ENCODE measurements at places on chromosomes 3 and 15.

GRCh38 chr3:47405820-47406761, 25.3 kb downstream of the PTPN23 start:
- no peak for DNase-seq

DNA sequence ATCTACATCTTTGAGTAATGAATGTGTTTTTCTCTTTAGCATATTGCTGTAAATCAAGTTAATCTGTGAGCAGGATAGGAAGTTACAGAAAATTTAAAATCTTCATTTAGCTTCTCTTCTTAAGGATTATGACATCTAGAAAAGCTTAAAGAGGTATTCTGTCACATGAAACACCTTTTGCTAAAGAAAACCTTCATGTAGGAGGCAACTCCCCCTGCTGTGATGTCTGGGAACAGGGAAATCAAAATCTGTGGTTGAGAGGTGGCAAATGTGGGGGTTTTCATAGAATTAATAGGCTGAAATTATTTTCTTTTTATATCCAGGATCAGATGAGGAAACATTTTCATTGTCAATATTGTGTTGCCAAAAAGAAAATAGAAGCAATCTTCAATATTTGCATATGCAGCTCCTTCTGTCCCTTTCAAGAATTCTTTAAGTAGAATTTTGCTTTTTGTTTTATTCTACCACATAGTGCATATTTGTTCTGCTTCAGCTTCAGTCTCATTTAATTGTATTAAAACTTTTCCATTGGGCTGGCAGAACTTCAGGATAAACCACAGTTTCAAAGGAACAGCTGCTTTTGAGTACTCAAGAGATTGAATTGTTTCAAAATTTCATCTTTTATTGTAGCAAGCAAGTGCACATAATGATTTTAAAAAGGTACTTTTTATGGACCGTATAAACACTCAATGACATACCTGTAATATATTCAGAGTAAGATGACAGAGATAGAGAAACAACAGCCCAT, 128.4 kb downstream of the RAP2B start:
- peak; percentile 15 for DNase-seq

DNA sequence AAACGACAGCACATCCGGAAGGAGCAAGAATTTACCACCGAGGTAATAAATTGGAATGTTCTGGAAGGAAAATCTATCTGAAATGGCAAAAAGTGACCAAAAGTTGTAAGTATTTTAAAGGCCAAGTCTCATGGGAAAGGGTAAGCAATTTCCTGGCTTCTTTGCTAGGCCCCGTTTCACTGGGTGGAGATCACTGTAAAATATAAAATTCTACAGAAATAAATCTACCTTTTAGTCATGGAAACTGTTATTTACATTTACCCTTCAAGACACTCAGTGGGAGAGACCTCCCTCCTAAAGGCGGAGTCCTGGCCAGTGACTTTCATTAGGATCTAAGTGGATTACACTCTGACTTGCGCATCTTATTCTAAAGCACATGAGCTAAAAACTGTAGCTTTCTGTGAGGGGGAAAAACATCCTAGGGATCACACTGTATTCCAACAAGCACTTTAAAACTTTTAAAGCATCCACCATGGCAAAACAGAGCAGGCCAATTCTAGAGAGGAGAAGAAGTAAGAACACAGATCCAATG, 28.8 kb downstream of the LYZL4 start:
- peak; percentile 75 for DNase-seq

DNA sequence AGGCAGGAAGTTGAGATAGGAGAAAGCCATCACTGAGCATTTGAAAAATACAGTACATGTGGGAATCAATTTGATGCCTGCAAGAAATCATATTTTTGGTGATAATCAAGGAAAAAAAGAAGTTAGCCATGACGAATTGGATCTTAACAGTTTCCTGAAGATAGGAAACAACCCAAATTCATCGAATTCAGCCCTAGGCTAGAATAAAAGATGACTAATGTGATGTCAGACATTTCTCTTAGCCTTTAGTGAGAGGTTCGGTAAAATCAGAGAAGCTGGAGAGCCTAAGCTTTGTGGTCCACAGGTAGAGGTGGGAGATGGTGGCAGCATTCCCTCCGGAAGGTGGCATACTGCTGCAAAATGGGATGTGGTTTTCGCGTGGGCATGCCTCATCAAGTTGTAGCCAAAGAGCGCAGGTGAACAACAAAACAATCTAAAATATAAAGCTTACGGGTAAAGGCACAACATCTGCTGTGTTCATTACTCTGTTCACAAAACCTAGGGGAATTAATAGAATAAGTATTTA, 144.1 kb upstream of the ALCAM start:
- no peak for DNase-seq

DNA sequence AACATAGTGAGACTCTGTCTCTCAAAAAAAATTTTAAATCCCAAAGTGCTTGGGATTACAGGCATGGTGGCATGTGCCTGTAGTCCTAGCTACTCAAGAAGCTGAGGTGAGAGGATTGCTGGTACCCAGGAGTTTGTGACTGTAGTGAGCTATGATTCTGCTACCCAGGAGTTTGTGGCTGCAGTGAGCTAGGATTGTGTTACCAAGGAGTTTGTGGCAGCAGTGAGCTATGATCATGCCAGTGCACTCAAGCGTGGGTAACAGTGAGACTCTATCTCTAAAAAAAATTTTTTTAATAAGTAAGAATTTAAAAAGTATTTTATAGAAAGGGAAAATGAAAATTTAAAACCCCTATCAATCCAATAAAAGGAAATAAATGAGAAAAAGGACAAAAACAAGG, 69.5 kb downstream of the FAIM start:
- DNase-seq, result no peak

DNA sequence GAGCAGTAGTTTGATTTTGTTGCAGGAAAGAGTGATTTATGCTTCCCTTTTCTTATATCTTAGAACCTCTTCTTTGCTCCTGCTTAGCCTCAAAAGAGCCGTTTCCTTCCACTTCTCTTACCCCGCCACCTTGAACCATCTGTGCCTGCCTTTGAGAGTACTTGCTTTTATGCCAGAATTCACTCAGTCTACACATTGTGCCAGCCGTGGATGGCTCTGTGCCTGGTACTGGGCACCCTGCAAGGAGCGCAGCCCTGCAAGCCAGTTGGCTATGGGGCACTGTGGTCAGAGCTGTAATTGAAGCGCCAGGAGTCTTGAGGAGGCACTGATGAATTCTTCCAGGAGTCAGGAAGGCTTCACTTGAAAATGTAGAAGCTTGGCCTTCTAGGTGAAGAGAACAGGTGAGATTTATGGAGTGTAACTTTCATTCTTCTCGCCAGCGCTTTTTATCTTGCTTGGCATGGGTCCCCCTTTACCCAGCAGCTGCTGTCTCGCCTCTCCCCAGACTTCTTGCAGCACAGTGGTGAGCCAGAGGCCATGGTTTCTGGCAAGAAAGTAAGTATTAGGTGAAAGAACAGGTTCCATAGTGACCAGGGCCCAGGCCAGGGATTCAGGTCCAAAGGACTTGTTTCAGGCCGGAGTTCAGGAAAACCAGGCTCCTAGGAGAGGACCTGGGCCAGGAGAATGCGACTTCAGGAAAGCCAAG, 4.9 kb downstream of the TMED3 start:
- DNase-seq, result no peak

- DNase-seq, result no peak
Observed at GRCh38 chr15:80100247-80100646, 40.8 kb downstream of the ZFAND6 start.

GRCh38 chr15:39204031-39204430, 376.8 kb upstream of the THBS1 start:
- no peak for DNase-seq
